ENCODE measurements at places on chromosomes 5 and 9.
A peak's percentile ranks its signal among the peaks of the same experiment; 100 is the strongest.

DNA sequence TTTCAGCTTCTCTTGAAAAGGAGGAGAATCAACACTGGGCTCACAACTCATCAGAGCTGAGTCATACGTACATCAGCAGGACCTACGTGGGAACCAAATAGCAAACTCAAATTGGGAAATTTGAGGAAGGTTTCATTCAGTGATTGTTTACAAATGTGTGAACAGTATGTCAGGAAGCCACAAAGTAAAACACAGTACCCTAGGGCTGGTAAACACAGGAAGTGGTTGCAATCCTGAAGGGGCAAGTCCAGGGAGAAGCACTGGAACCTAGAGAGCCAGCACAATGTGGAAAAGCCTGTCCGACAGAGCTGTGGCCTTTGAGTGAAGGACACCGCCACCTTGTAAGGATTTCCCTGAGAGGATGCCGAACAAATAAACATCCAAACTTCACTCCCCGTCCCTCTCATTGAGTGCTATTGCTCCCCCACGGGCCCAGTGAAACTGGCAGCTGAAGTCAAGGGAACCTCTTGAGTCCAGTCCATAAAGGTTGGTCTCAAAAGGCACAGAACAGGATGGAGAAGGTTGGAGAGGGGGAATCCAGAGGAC is 26.7 kb upstream of the RICTOR start:
- DNase-seq, result peak; percentile 99

- DNase-seq, result no peak
Measured at GRCh38 chr5:173671121-173671949, 54.9 kb upstream of the BOD1 start.

GRCh38 chr5:51034222-51034901 is 348.9 kb upstream of the ISL1 start:
- DNase-seq, result no peak

GRCh38 chr9:134367791-134368490 is 41.7 kb downstream of the RXRA start:
- no peak for DNase-seq

- DNase-seq, result no peak
Measured at GRCh38 chr5:148397968-148398595, 14.3 kb downstream of the FBXO38 start.

DNA sequence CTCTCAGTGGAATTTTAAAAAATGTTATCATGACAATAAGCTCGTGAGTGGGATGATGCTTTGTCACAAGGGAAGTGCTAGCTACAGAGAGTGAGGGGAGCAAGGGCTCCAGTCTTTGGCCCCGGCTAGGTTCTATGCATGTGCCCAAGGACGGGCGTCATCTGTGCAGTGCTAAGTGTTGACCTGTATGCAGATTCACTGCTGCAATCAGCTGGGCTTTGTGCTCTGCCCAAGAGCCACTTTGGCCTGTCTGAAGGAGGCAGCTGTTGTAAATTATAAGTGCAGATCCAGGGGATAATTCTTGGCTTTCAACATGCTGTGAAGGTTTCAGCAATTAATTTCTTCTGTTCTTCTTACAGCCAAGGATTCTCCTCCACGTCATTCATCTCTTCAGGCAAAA is 268.6 kb downstream of the PSAT1 start:
- DNase-seq, result no peak

DNA sequence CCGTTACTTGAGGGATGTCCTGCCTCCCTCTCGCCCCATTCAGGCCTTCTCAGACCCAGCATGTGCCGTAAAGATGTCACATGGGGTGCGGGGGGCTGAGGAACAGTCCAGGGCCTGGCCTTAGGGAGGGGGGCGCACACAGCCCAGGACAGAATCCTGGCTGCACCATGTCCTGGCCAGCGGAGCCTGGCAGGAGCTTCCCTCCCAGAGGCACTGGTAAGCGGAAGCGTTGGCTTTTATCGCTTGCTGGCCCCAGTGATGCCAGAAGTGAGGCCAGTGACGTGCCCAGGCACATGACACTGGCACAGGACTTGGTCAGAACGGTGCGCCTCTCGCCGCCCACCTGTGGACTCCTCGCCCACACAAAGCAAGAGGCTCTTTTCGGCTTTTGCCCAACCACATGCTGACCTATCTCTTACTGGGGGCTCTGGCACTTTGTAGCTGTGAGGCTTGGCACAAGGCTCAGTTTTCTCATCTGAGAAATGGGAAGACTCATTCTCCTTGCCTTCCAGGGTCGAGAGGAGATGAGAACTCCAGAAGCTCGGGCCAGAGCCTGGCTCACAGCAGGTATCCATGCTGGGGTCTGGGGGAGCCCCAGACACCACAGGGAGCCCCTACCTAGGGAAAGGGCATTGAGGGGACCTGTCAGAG is 59.0 kb downstream of the LMX1B start:
- no peak for DNase-seq

GRCh38 chr5:151205411-151205810 is 18.5 kb downstream of the CCDC69 start:
- DNase-seq, result no peak

DNA sequence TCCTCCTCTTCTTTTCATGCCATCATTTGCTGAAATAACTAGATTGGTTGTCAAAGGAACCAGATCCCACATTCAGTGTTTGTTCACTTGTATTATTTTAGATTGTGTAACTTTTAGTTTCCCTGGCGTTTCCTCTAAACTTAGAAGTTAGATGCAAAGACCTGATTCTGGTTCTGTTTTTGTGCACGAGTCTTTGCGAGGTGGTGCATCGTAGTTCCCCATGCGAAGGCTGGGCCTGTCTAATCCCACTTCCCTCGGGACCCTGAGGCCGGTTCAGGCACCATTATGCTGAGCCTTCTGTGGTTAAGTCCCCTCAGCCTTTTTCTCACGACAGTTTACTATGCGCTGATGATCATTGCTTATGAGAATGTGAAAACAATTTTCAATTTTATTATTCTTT is 219.1 kb upstream of the OTULINL start:
- no peak for DNase-seq

DNA sequence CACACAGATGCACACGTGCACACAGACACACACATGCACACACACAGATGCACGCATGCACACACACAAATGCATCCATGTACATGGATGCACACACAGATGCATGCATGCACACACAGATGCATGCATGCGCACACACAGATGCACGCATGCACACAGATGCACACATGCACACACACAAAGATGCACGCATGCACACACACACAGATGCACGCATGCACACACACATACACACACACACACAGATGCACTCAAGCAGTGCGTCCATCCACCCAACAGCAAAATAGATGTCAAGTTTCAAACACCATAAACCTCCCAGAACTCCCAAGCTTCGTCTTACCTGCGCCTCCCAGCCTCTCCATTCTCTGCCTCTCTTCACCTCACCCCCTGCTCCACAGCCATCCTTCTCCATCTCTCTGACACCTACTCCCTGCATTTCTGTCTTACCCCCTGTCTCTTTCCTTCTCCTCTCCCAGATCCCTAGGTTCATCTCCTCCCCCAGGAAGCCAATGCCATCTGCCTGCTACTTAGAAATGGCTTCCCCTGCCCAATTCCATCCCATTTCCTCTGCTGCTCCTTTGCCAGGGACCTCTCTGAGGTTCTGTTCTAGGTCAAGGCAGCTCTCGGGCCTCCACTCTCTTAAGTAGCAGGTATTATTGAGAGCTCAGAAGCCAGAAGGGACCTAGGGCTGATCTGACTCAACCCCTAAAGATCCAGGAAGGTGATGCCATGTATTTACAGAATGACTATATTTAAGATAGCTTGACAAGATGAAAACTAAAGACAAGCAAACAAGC is 297.2 kb downstream of the MED10 start:
- no peak for DNase-seq

GRCh38 chr5:36777105-36777757 is 99.3 kb upstream of the NIPBL start:
- DNase-seq, result peak; percentile 19

DNA sequence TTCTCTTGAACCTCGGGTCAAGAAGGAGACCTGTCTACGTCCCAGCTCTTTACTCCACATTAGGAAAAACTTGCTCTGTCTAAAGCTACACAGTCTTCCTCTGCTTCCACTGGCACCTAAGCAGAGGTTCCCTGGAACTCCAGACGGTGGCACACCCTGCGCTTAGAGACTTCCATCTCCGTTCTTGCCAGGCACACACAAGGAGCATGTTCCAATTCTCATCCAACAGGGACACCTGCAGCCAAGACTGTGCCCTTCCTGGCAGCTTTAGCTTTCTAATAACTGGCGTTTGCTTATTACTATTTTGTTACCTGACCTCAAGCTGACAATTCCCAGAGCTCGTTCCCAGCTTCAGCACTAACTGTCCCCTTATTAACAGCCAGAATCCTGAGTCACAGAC is 16.0 kb downstream of the CAPSL start:
- no peak for DNase-seq

DNA sequence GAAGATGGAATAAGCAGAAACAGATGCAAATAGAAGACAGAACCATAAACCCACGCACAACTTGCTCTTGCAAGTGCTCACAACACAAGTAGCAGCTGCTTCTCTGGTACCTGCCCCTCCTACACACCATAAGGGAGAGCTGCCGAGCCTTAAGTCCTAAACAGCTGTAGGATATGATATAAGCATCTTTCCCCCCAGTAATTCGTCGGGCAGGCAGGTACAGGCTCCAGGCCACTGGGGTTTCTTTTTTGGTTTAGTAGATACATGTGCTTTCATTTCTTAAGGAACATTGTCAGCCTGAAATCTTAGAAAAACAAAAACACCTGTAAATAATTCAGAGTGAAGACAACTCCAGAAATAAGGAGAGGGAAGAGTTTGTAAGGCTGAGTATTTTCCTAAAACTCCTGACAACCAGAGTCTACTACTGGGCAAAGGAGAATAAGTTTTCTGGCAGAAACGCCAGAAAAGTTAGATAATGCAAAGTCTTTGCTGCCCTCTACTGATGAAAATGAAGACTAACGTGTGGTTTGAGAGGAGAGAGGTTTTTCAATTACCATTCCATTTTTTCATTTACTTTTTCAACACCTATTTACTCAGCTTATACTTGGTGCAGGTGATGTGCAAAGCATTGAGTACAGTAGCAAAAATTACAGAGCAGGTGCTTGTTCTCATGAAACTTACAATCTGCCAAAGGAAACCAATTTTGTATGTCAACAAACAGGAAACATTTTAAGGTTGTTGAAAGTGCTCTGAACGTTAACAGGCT is 20.1 kb upstream of the TCERG1 start:
- peak; percentile 63 for DNase-seq

- no peak for DNase-seq
Measured at GRCh38 chr5:88734983-88735382, 148.0 kb downstream of the MEF2C start.

DNA sequence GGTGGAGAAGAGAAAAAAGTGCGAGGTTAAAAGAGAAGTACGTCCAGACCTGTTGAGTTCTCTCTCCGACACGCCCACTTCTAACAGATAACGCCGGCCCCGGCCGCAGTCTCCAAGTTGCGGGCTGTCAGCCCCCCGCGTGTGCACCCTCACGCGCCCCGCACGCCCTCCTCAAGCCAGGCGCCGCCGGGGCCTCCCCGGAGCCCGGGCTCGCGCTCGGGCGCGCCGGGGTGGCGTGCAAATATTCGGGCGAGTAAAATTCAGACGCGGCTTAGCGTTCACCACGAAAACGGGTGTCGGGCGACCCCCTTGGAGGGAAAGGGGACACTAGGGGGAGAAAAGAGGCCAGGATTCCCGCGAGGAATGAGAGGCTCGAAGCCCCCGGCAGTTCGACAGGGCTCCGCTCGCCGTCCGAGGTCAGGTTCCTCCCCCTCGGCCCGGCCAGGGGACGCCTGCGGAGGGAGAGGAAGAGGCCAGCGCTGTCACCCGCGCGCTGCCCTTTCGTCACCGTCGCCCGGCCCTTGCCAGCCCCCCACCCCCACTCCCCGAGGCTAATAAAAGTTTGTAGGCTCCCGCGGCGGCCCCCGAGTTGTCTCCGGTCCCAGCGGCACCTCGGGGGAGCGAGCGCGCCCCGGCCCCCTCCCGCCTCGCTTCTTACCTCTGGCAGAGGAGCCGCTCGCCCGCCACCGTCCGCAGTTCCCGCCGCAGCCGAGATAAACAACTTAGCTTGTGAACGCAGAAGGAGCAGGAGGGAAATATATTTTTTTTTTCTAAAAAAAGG is 743 bp downstream of the NR3C1 start:
- peak; percentile 56 for DNase-seq

GRCh38 chr9:130834371-130835336 is at the start of gene ABL1:
Gene ABL1 (plus strand): TSS chr9:130835254. CDS start chr9:130835447, 193 bp downstream.
- peak; percentile 75 for DNase-seq

DNA sequence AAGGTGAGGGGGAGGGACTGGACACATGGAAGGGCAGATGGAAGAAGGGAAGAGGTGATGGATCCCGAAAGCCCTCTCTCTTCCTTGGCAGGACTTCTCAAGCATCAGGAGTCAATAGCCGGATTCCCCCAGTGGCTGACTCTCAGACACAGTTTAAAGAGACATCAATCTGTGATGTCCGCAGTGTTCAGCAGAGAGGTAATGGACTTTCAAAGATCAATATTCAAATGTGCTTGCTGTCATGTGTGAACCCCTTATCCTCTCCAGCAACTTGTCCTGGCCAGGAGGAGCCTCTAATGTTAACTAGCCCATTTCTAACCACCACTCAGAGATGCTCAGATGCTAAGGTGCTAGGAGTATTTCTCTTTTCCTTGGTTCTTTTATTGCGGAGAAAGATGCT is 392.2 kb downstream of the IRX1 start:
- DNase-seq, result no peak

GRCh38 chr9:36902861-36903524 is 131.1 kb downstream of the PAX5 start:
- DNase-seq, result no peak

GRCh38 chr5:132226516-132227234 is 978 bp downstream of the P4HA2 start:
- no peak for DNase-seq

- DNase-seq, result no peak
Measured at GRCh38 chr5:136734628-136735027, 369.3 kb upstream of the TRPC7 start.

GRCh38 chr5:127031863-127032232 is 1.5 kb upstream of the MARCHF3 start:
- DNase-seq, result peak; percentile 17

- DNase-seq, result peak; percentile 93
Measured at GRCh38 chr5:27830546-27830945, 792.2 kb upstream of the CDH9 start.

- DNase-seq, result no peak
Measured at GRCh38 chr9:95078511-95078910, 239.0 kb downstream of the FANCC start.

GRCh38 chr5:110869927-110870326 is 131.1 kb downstream of the SLC25A46 start:
- DNase-seq, result no peak

DNA sequence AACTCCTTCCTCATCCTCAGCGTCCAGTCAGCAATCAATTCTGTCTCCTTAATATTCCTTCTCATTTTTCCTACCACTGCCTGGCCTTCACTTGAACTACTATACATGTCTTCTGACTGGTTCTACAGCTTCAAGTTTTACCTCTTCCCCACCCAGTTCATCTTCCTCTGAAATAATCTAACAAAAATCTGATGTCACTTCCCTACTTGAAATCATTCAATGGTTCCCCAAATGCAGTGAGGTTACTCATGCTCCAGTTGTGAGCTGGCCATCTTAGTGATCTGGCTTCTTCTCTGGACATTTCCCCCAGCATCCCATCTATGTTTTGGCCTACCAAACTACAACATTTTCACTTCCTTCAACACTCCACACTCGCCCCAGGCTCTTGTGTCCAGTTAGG is 14.9 kb upstream of the TMEM267 start:
- DNase-seq, result no peak

Measured in HCEC 1CT (cell line).